ENCODE measurements at places on chromosomes 5 and 9. TPM values are rescaled to one million over a fixed set of nuclear protein-coding genes. Genes with fewer than 3 reads are reported as not detected.

DNA sequence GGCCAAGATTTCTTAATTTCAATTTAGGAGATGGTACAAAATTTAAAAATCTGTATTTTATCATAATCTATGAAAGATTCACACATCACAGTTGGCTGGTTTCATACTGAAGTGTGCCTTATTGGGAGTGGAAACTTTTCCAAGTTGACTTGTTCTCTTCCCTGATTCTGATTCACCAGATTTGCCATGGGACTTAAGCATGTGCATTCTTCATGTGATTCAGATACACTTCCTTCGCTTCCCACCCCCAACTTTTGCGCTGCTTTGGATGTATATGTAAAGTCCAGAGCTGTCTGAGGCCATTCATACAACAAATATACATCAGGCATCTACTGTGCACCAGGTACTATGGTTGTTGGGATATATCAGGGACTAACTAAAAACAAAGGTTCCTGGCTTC, 34.4 kb downstream of the CPEB4 start:
- DNase-seq = no peak

DNA sequence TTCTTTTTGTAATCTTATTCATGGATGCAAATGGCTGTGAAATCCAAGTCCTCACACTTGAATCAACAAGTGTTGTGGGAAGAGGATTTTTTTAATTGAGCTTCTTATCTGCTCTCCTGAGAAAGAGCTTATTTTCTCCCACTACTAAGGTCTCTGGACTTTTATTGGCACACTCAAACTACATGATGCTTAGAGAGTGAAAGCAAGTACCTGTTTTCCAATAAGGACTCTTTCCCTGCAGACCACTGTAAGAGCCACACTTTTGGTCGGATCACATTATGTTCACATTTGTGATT, 546.4 kb upstream of the ARRDC3 start:
- DNase-seq = no peak

DNA sequence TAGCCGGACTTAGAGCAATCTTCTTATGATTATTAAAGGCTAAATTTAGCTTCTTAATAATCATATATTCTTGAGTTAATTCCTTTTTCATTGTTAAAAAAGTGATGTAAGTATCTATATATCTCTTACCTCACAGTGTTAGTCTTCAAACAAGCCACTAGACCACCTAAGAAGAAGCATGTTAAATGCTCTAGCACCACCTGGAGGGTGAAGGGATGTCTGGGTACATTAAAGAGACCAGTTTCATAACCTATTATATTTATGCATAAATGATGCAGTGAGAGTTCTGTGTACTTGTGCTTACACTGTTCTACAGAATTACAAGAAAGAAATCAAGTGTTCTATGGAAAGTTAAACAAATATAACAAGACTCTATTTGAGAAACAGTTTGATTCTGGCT, 55.9 kb upstream of the SLCO6A1 start:
- DNase-seq = no peak

DNA sequence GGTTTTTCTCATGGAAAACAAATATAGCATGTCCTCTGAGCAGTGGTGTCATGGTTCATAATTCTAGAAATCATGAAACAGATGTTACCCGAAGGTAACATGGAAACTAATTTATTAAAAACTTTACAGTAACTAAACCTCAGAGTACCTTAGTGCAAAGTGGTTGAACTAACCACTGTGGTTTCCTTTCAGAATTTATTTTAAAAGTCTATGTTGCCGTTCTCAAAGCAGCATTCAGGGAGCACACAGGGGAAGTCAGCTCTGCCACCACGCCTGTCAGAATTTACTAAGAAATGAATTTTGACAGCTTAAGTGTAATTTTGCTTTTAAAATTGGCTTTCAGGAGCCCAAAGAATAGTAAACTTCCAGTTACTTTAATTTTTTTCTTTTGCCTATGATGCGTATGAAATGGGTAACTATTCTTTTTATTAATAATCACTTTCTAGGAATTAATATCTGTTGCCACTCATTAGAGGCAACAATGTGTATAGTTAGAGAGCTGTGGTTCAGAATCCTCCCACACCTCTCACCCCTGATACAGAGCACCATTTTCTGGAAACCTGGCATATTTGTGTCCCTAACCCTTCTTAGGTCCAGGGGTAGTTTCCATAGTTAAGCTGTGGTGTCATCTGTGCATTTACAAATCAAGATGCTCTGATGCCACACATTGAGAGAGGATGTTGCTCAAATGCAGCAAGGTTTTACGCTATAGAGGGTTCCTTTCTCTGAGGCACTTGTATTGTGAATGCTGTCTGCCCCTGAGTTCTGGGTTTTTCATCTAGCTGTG, 202.6 kb downstream of the ZSWIM6 start:
- DNase-seq = no peak

GRCh38 chr9:13144166-13144775, 135.2 kb downstream of the MPDZ start:
- DNase-seq = peak; percentile 8

GRCh38 chr9:129435291-129435690, 185.6 kb downstream of the C9orf50 start:
- no peak for DNase-seq

Gene ZNF354C
- 6.1 TPM for total RNA-seq

Gene GLRA1
- not detected for total RNA-seq
